ENCODE measurements at places on chromosomes 6 and 20. TPM values are rescaled to one million over a fixed set of nuclear protein-coding genes. Genes with fewer than 3 reads are reported as not detected.
A peak's percentile ranks its signal among the peaks of the same experiment; 100 is the strongest.

DNA sequence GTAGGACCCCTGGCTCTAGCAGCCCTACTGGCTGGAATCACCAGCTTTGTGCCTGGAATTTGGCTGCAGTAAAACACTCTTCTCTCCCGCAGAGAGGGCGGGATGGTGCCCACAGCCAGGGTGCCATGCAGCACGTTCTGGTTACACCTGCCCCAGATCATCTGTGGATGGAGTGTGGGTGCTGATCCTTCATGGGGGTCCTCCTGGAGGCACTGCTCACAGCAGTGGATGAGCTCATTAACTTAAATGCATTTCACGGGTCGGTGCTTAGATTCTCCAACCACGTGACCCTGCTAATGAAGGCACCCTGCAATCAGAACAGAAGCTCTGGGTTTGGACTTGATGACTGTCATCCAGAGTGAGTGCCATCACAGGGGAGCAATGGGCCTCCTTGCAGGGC is 138.6 kb upstream of the AFDN start:
- no peaks in the 10 kb centered on the region for H3K36me3 ChIP-seq
- H3K27ac ChIP-seq, result no peak overlapping the region
- peaks cover 5% of the 10 kb centered on the region for H3K4me1 ChIP-seq

DNA sequence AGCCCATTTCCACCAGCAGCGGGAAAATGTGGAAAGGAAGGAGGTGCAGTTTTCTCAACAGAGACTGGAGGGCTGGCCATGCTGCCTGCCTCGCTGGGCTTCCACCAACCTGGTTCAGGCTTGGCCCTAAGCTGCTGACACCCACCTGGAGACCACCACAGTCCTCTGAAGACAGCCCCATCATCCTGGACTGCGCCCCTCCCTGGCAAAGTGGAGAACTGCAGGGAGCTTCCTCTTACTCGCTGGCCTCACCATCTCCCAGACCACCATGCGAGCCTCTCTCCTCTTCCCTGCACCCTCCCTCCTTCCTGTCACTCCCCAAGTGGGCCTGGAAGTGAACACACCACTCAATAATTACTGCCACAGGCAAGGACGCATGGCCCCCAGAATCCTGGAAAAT is 71.5 kb downstream of the PSMG4 start:
- H3K4me1 ChIP-seq, result no peaks in the 10 kb centered on the region
- no peak overlapping the region for H3K27ac ChIP-seq
- DNase-seq, result no peak
- no peak overlapping the region for H3K4me3 ChIP-seq
- no peaks in the 10 kb centered on the region for H3K27me3 ChIP-seq

The UBE2C gene
- polyA plus RNA-seq, result 0.95 TPM

The GTSF1L gene
- polyA plus RNA-seq, result 1.5 TPM

The MYLK2 gene
- not detected for polyA plus RNA-seq

GRCh38 chr6:160277546-160277945 is 18.9 kb upstream of the SLC22A2 start:
- no peak overlapping the region for H3K4me3 ChIP-seq
- no peak overlapping the region for H3K27ac ChIP-seq
- no peak for DNase-seq
- no peaks in the 10 kb centered on the region for H3K36me3 ChIP-seq
- H3K27me3 ChIP-seq, result no peaks in the 10 kb centered on the region

GRCh38 chr20:51562027-51562331 is 19.5 kb upstream of the NFATC2 start:
- no peaks in the 10 kb centered on the region for H3K27me3 ChIP-seq
- no peak for DNase-seq
- H3K27ac ChIP-seq, result no peak overlapping the region
- peaks cover 31% of the 10 kb centered on the region for H3K4me1 ChIP-seq
- peak overlapping the region; percentile 42 for H3K4me3 ChIP-seq
- H3K36me3 ChIP-seq, result no peaks in the 10 kb centered on the region

- no peak overlapping the region for H3K27ac ChIP-seq
- H3K4me3 ChIP-seq, result no peak overlapping the region
- no peaks in the 10 kb centered on the region for H3K27me3 ChIP-seq
- H3K4me1 ChIP-seq, result no peaks in the 10 kb centered on the region
Observed at GRCh38 chr6:81384921-81385320, 367.6 kb downstream of the TENT5A start.

DNA sequence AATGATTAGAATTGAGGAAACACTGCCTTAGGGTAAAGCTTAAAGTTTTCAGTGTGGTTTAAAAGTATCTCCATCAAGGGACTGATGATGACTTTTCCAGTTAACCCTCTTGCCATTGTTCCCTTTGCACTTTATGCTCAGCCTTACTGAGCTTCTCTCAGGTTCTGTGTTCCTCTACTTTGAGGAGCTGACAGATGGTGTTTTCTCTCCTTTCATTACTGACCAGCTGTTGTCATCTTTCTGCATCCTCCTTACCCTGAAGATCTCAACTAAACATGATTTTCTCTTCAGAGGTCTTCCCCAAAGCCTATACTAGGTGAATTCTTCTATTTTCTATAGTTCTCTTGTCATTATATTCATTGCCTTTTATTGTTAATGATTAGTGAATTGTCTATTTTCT is 475.6 kb upstream of the SYNCRIP start:
- H3K36me3 ChIP-seq, result no peaks in the 10 kb centered on the region
- no peak overlapping the region for H3K27ac ChIP-seq
- H3K4me1 ChIP-seq, result no peaks in the 10 kb centered on the region

The PERP gene
- 0.29 TPM for polyA plus RNA-seq

- H3K4me3 ChIP-seq, result no peak overlapping the region
- H3K27ac ChIP-seq, result no peak overlapping the region
- H3K27me3 ChIP-seq, result no peaks in the 10 kb centered on the region
- no peaks in the 10 kb centered on the region for H3K36me3 ChIP-seq
- H3K4me1 ChIP-seq, result no peaks in the 10 kb centered on the region
- no peak for DNase-seq
Observed at GRCh38 chr6:149150801-149151398, 166.6 kb upstream of the TAB2 start.

GRCh38 chr6:16355699-16356446 is 117.5 kb downstream of the GMPR start:
- H3K27ac ChIP-seq, result no peak overlapping the region
- H3K4me1 ChIP-seq, result no peaks in the 10 kb centered on the region
- DNase-seq, result no peak
- no peak overlapping the region for H3K4me3 ChIP-seq
- no peaks in the 10 kb centered on the region for H3K27me3 ChIP-seq
